GM12878 (cell line): ENCODE measurements at places on chromosomes 7 and 10. TPM values are rescaled to one million over a fixed set of nuclear protein-coding genes. Genes with fewer than 3 reads are reported as not detected.

The SP8 gene
- total RNA-seq: not detected in 2 replicates

GRCh38 chr10:24926557-24926956 lies 25.8 kb downstream of the PRTFDC1 start:
- no peak overlapping the region for H3K27ac ChIP-seq
- peaks cover 2% of the 10 kb centered on the region; the same call in 1 of the 2 replicates for H3K36me3 ChIP-seq
- no peak overlapping the region for H3K4me3 ChIP-seq
- H3K4me1 ChIP-seq: peaks cover 6% of the 10 kb centered on the region
- no peak for DNase-seq

GRCh38 chr10:132299371-132300336 lies 8.1 kb downstream of the STK32C start:
- no peaks in the 10 kb centered on the region for H3K27me3 ChIP-seq
- no peaks in the 10 kb centered on the region for H3K36me3 ChIP-seq
- no peaks in the 10 kb centered on the region for H3K4me1 ChIP-seq
- no peak overlapping the region for H3K27ac ChIP-seq
- DNase-seq: no peak

- no peak overlapping the region for H3K4me3 ChIP-seq
- no peaks in the 10 kb centered on the region for H3K27me3 ChIP-seq
- H3K27ac ChIP-seq: no peak overlapping the region
- no peaks in the 10 kb centered on the region for H3K36me3 ChIP-seq
- H3K4me1 ChIP-seq: peaks cover 17% of the 10 kb centered on the region
Observed at GRCh38 chr10:80444646-80445319, 9.3 kb upstream of the TSPAN14 start.

GRCh38 chr7:106111655-106112117 lies 426 bp downstream of the SYPL1 start:
- no peak for DNase-seq
- peaks cover 19% of the 10 kb centered on the region for H3K4me1 ChIP-seq
- H3K4me3 ChIP-seq: peak overlapping the region; percentile 83
- no peaks in the 10 kb centered on the region for H3K27me3 ChIP-seq
